Cardiac septum (tissue), 1 donor: ENCODE measurements at places on chromosomes 7 and 10.

GRCh38 chr7:77571801-77572200 is 34.7 kb downstream of the PTPN12 start:
- DNase-seq: no peak

DNA sequence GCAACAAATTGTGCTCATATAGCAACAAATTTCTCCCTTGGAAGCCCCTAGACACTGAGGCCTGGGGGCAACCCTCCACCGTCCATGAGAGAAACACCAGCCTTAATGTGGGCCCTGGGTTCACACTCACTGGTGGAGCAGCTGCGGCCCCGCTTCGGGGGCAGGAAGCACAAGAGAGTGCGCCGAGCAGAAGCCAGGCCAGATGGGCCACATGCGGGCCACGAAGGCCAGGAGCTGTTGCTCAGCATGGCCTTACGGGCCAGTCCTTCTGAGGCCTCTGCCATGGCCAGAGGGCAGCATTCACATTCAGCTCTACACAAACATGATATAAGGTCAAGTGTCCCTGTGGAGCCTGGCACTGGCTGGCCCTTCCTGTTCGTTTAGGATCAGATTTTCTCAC is 60.0 kb upstream of the VIPR2 start:
- no peak for DNase-seq

DNA sequence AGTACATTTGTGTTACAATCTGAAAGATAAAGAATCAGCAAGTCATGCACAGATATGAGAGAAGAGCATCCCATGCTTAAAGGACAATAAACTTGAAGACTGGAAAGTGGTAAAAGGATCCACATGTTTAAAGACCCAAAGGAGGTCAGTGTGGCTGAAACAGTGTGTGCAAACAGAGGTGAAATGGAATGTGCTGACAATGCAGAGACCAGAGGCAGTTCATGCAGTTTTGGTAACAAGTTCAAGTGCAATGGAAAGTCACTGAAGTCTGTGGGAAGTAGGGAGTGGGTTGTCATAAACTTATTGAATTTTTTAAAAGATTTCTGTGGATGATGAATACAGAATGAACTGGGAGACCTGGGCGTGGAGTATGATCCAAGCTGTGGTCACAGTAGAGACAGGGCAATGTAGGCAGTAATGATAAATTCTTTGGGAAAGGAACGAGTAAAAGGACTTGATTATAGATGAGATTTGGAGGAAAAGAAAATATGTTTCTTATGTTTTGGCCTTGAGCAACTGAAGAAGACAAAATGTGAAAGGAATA is 408.0 kb downstream of the HGF start:
- DNase-seq: no peak

- no peak for DNase-seq
Observed at GRCh38 chr10:7485244-7485556, 74.4 kb upstream of the SFMBT2 start.

GRCh38 chr10:15430969-15431771 is 60.1 kb upstream of the FAM171A1 start:
- DNase-seq: no peak

- DNase-seq: no peak
Observed at GRCh38 chr7:116455499-116455898, 44.0 kb upstream of the CAV2 start.

- peak; percentile 57 for DNase-seq
Observed at GRCh38 chr7:157674715-157675426, 338.1 kb downstream of the DNAJB6 start.

DNA sequence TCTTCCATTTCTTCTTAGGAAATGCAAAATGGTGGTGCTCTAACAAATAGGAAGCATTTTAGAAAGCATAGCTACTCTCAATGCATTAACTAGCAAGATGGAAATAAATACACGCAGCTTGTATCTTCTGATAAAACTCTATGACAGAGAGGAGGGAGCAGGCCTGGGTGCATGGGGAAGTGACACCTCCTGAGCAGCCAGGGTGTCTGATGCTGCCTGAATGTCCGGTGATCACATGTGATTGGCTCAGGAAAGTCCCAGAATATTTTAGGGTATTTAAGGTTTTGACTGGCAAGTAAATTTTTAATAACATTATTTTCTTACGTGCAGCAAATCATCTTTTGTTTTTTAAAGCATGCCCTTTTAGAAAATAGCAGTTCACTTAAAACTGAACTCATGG is 261.0 kb upstream of the KLF6 start:
- DNase-seq: no peak

- peak; percentile 62 for DNase-seq
Observed at GRCh38 chr10:44030132-44030531, 354.8 kb downstream of the CXCL12 start.

DNA sequence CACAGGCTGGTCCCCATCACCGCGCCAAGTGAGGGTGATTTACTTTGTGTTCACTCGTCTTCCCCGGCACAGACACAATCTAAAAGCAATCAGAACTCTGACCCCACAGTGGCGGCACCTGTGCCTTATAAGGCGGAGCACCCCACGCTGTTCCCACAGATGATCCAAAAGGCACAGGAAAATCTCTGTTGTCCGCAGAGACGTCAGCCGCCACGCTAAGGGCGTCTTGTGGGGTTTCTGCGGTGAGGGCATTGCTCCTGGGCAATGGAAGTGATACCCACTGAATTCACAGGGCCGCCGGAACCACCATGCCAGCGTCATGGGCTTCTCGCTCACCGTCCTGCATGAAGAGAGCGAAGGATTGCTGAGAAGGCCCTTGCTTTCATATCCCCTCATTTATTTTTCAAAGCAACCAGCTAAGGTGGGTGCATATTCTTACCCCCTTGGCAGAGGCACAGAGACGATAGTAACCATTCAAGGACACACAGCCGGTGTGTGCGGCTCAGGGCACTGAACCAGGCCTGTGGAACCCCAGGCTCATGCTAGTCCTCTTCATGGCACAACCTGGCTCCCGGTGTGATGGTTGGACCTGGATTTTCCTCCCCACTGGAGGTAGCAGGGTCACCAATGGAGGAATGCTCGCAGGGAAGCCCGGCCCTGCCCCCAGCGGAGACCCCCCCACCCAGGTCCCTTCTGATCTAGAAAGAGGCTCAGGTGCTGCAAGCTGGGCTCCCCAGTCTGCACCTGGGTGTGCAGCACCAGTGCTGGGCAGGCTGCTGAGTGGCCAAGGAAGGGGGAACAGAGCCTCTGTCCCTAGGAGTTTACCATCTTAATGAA is 279.0 kb downstream of the TCERG1L start:
- peak; percentile 55 for DNase-seq

GRCh38 chr7:24827589-24827988 is 70.3 kb upstream of the GSDME start:
- no peak for DNase-seq

GRCh38 chr7:157896774-157897555 is 560.2 kb downstream of the DNAJB6 start:
- peak; percentile 65 for DNase-seq

GRCh38 chr10:112631501-112632400 is 184.7 kb downstream of the VTI1A start:
- DNase-seq: no peak

GRCh38 chr10:104274762-104275721 is 6.1 kb downstream of the GSTO2 start:
- no peak for DNase-seq

DNA sequence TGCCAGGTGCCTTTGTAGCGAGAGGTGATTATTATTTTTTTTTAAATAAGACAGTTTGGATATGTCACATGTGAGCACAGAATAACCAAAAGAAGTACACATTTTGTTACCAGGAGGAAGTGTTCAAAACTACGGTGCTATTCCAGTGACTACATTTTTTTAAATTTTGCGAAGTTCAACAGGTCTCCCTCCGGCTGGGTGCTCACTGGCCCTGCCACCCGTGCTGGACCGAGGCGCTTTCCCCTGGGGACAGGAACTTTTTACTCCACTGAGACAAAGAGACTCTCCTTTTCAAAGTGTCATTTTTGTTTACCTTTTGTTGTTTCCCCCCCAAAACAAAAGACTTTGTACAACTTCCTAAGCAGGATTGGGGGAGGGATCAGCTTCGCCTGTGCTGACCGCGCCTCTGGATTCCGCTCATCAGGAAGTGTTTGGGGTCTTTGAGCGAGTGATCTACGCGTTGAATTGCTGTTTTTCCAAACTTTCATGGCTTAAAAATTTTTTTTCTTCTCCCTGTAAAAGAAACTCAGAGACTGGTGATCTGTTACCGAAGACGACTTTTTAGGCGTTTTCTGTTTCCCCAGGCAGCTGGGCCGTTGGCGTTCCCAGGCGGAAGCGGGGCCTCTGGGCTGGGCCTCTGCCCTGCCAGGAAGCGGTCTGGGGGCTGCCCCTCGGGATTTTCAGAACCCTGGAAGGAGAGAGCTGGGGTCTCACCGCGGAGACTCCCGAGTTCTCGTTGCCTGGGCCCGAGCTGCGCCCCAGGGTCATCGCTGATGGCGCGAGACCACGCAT is 7.2 kb downstream of the EN2 start:
- no peak for DNase-seq

DNA sequence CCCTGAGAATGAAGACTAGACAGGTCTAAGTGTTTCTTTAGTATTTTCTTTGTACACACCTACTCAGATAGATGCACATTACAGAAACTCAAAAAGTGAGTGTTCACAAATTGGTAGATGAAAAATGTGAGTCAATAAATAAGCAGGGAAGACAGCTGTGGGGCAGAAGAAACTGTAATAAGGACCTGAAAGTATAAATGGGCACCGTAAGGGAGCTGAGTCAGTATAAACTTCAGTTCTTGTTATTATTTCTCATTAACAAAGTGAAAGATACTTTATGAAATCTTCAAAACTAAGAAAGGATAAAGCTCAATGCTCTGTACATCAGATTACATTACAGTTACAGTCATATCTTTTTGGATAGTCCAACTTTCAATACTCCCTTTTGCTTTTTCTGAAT is 2.5 kb downstream of the MTPN start:
- no peak for DNase-seq

DNA sequence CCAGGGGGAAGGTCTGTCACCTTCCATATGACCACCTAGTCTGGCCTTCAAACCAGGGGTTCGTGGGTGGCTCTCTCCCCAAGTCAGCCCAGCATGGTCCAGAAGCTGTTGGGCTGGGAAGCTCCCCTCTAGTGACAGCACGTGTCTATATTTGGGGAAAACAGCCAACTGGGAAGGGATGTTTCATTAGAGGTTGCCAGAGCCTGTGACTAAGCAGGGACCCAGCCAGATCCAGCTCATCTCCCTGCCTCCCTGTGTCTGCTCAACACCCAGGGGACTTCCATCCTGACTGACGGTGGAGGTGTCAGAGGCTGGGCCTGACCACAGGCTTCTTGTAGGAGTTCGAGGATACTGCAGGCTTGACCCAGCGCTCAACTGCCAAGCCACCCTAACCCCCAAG is 10.5 kb downstream of the STYXL1 start:
- DNase-seq: no peak

- DNase-seq: no peak
Observed at GRCh38 chr10:122966879-122967278, 12.9 kb upstream of the C10orf88 start.

- DNase-seq: no peak
Observed at GRCh38 chr7:151244196-151244840, 4.2 kb downstream of the SMARCD3 start.

- DNase-seq: no peak
Observed at GRCh38 chr7:81075150-81075549, 156.3 kb upstream of the SEMA3C start.

DNA sequence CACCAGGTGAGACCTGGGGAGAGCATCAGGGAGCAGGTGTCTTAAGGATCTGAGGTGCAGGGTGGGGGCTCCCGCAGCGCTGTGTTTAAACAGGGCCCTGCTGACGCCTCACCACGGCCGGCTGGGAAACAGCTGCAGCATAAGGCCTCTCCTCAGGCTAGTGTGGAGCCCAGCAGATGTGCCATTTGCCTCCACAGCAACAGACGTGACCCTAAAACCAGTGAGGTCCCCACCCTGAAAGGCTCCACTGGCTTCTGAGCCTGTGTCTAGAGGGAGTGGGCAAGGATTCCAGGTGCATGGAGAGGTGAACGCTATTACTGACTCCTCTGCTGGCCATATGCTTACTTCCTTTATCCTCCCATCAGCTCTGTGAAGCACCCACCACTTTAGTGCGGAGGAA is 47.8 kb downstream of the SYPL1 start:
- no peak for DNase-seq

- no peak for DNase-seq
Observed at GRCh38 chr7:150968734-150969372, 9.3 kb downstream of the KCNH2 start.

DNA sequence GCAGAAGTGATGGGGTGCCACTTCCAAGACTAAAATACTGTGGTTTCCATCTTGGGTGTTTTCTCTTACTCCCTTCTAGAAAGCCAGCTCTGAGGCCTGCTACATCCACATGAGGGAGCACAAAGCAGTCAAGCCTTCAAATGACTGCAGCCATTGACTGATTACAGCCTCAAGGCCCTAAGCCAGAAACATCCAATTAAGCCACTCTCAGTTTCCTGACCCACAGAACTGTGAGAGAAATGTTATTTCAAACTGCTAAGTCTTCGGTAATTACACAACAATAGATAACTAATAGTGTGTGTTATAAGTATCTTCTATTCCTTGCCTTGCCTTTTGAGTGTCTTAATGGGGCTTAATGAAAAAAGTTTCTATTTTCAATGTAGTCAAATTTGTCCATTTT is 24.8 kb downstream of the BRAF start:
- DNase-seq: no peak

- peak; percentile 35 for DNase-seq
Observed at GRCh38 chr10:5581670-5582566, 57.2 kb downstream of the CALML3 start.

DNA sequence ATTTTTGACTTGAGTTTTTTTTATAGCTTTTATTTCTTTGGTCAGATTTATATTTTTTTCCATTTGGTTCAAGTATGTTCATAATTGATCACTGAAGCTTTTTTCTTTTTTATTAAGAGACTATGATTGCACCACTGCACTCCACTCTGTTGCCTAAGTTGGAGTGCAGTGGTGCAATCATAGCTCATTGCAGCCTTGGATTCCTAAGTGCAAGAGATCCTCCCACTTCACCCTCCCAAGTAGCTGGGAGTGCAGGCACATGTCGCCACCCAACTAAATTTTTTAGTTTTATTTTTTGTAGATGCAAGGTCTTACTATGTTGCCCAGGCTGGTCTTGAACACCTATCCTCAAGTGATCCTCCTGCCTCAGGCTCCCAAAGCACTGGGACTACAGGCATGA is 97.7 kb upstream of the KIF5B start:
- no peak for DNase-seq

- no peak for DNase-seq
Observed at GRCh38 chr10:48187713-48188485, 86.6 kb downstream of the FRMPD2 start.

- DNase-seq: no peak
Observed at GRCh38 chr10:53223851-53224250, 451.3 kb upstream of the MBL2 start.

- DNase-seq: no peak
Observed at GRCh38 chr10:1120306-1120705, 64.1 kb downstream of the WDR37 start.

GRCh38 chr7:47091141-47091540 is 490.8 kb downstream of the TNS3 start:
- no peak for DNase-seq
